ENCODE measurements at places on chromosomes 6 and 20.
A peak's percentile ranks its signal among the peaks of the same experiment; 100 is the strongest.

GRCh38 chr6:125793863-125794262 is 3.1 kb downstream of the NCOA7 start:
- no peak for DNase-seq

DNA sequence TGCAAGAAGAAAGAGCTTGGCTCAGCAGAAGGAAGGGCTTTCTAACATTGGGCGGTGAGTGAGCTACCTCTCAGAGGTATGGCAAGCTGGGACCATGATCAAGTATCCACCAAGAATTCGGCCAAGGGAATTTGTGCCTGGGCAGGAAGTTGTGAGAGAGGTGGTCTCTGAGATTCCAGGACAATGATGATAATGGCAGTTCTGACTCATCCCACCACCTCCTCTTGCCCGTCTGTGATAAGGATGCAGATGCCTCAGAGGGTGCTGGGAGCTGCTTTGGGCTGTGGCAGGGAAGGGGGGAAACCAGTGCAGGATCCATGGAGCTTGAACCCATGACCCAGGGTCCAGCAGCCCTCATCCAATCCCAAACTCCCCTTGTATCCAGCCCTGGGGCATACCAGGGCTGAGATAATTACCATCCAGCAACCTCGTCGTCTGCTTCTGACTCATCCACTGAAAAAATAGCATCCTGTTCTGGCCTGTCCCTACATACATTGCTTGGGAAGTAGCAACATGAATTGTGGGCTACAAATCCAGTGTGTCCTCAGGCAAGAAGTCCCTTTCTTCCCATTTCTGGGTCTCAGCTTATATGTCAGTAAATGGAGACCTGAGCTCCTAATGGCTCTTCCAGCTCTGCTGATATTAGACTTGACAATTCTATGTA is 5.9 kb downstream of the TGM6 start:
- DNase-seq = no peak

- peak; percentile 98 for DNase-seq
Measured at GRCh38 chr20:40689100-40689942, at the start of gene MAFB. Gene MAFB (minus strand): TSS chr20:40689236. CDS start chr20:40688850, 386 bp downstream.

DNA sequence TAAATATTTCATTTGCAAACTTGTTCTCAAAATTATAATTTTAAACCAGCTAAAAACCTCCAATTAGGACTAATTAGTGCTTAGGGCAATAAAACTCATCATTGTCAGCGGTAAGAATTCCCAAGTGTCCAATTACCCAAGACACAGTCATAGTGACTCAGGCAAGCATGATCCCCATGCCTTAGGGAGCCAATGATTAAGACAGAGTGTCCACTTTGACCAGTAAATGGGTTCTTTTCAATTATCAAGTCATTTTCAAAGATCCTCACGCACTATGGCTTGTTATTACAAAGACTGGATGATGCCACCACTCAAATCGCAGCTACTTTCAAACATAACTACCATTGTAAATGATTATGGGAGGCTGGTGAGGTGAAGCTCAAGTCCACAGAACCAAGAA is 114.0 kb downstream of the BFSP1 start:
- DNase-seq = no peak

DNA sequence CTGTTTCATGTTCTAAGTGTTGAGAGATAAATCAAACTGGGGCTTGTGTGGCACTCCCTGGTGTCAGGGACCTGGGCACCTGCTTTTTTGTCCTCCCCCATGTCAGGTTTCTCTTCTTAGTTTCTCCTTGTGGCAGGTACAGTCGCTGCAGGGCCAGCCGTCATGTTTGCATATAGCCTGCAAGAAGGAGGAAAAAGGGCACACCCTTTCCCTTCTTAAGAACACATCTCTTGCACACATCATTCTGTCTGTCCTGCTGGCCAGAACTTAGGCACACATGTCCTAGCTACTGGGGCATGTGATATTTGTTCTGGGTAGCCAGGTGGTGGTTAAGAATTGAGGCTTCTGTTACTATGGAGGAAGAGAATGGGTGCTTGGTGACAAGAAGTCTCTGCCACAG is 27.9 kb downstream of the CDC5L start:
- no peak for DNase-seq

- no peak for DNase-seq
Measured at GRCh38 chr20:6519556-6519955, 247.9 kb upstream of the BMP2 start.

- DNase-seq = peak; percentile 71
Measured at GRCh38 chr20:815914-816606, 17.5 kb upstream of the FAM110A start.

- DNase-seq = no peak
Measured at GRCh38 chr6:89790403-89790802, 29.2 kb downstream of the MDN1 start.

GRCh38 chr6:142947714-142948480 is 2.9 kb upstream of the HIVEP2 start:
- DNase-seq = no peak

GRCh38 chr20:25220021-25220730 is 24.7 kb downstream of the ENTPD6 start:
- peak; percentile 68 for DNase-seq

- no peak for DNase-seq
Measured at GRCh38 chr20:35307666-35308653, 15.7 kb upstream of the FAM83C start.

DNA sequence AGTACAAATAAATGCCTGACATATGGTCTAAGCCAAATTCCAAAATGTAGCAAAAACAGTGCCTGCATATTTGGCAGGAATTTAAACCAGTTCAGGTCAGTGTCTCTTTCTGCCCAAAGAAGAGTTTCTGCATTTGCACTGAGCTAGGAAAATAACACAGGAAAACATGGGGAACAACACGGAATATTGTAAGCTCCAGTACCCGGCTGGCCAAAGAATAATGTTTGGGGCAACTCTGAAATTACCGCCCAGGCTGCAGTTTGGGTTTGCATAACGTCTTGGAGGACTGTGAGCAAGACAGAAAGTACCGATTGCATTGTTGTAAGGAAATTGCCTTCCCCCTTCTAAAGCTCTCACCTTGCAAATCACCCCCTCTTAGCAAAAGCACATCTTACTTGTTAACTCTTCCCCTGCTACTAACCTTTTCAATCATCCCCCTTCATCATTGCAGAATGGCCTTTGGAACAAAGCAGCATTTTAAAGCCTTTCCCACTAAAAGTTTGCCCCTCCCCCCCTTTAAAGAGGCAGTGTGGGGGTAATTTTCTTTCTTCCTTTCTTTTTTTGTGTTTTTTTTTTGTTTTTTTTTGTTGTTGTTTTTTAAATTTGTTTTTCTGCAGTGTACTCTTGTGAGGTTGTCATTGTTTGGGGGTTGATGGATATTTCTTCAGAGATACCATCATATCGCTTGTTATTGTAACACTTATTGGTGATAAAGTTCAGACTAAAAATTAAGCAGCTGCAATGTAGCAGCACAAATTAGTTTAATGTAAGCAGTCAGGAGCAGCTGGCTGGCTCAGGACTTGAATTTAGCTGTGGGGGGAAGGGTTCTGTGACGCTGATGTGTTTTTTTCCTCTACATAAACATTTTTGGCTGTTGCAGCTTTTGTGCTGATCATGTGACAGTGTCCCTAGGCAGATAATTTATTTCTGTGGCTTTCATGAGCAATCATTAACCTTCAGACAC is 100.0 kb upstream of the CITED2 start:
- no peak for DNase-seq

- peak; percentile 58 for DNase-seq
Measured at GRCh38 chr6:82073484-82073883, 174.1 kb downstream of the IBTK start.

- no peak for DNase-seq
Measured at GRCh38 chr6:127096167-127096566, 22.3 kb upstream of the RSPO3 start.

GRCh38 chr6:232982-233640 is 59.2 kb upstream of the DUSP22 start:
- no peak for DNase-seq

DNA sequence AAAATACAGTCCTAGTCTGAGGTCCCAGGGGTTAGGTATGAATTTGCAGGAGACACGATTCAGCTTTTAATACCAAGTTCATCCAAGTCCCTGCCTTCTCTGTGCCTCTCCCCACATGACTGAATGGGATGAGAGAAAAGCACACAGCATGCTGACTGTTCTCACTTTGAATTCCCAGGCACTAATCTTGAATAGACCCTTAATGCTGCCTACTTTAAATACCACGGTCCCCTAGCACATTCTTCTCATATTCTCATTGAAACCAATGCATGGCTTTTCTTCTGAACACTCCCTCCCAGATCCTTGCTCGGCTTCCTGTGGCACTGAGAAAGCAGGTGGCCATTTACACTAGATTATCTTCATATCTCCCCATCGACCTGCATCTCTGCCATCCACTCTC is 30.1 kb upstream of the SCAF8 start:
- no peak for DNase-seq

DNA sequence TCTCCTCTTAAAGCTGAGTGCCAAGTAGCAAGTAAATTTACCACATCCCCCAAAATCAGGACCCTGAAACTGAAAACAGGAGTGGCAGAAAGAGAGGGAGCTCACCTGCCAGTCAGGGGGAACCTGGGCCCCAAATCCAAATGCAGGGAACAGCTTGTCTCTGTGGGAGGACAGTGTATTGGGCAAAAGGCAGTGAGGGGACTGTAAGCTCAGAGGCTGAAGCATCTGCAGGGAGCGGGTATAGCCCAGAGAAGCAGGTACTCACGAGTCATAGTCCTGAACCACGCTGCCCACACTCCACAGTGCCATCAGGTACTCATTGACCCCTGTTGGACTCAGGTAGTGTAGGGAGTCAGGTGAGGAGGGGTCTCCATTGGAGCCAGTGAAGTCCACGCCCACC is 15.0 kb downstream of the SPAG4 start:
- no peak for DNase-seq

GRCh38 chr6:56730663-56731529 is 88.2 kb upstream of the DST start:
- DNase-seq = no peak

DNA sequence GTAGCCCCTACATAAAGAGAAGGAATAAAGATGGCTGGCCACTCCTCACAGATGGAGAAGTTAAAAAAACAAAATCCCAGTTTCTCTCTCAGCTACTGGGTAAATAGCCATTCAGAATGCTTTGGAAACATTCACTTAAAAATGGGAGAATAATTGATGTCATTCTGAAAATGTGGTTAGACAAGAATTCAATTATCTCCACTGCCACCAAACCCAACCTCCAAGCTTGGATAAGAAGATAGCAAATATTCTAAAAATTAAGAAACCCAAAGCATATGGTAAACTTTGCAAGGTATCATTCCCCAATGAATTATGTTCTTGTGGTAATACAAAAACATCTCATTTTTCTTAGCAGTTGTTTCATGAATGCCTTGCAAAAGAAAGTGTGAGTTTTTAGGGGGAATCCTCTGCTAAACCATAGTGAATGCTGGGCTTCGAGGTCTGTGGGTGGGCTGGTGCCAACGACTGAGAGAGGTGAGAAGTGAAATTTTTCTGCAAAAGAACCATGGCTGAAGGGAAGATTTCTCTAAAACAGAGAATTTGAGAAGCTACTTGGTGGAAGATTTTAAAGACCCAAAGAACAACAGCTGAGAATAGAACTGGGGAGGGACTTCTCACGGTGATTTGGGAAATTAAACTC is 497.9 kb upstream of the JARID2 start:
- no peak for DNase-seq

DNA sequence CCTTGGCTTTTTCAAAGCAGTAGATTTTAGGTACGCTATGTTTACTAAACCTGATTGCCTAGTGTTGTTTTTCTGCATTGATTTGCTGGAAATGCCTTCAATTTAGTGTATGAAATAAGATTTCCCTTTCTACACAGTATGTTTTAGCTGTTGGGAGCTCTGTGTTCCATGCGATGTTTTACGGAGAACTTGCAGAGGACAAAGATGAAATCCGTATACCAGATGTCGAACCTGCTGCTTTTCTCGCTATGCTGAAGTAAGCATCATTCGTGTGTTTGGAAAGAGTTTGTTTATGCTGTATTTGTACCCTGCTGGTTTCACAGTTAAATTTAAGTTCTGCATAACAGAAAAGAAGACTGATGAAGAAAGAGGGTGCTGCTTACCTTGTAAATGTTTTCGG is 1.9 kb downstream of the BTBD3 start:
- peak; percentile 40 for DNase-seq

DNA sequence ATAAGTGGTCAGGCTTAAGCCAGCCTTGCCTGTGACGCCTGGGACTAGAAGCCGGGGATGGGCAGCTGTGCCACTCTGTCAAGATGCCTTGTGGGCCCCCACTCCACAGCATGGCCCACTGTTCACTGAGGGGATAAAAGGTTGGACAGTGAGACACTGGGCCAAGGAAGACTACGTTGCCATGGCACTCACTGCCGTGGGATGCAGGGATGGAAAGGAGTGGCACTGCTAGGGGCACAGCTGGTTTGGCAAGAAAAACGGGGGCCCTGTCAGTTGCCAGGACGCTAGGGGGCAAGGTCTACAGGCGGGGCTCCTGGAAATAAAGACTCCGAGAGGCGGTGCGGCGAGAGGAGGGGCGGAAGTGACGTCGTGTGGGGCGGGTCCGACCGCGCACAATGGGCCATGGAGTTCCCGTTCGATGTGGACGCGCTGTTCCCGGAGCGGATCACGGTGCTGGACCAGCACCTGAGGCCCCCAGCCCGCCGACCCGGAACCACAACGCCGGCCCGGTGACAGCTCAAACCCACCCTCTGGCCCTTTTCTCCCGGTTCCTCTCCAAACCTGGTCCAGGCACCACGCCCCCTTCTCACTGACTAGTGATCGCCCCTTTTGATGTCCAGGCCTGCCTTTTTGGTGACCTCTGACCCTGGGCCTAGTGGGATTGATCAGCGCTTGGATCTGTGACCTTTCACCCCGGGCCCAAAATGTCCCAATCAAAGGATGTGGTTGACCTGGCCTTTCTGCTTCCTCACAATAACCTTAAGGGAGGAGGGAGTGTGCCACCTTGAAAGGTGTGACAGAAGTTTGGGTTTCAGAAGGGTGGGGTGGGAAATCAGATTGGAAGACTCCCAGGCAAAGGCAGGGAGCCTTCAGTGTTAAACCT is at the start of gene ATAT1:
ATAT1 (plus strand) TSS at position 391 of the 883 bp plus-strand sequence.
- DNase-seq = peak; percentile 86

DNA sequence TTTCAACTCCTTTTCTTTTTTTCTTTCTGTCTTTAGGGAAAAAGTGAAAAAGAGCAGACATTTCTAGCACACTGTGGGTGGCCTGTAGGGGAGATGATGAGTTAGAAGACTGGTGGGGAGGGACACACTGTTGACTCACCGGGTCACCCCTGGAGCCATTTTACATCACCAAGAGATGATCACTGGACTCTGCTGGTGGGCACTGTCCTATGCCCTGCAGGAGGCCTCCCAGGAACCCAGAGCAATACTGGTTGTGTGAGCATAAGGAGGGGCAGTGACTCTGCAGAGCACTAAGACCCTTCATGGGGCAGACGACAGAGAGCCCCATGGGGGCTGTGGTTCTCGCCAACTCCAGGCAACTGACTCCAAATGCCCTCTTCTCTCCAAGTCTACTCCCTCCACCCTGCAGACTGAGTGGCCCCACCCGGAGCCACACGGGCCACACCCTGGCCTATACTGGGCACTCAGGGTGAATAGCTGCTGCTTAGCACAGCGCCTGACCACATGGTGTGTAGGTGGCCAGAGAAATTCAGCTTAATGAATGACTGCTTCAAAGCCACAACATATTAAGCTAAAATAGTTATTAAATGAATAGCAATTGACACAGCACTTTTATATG is 177.5 kb downstream of the CDC5L start:
- DNase-seq = no peak
